Fibroblast of gingiva (primary cell): ENCODE measurements at places on chromosomes 7 and 10.
A peak's percentile ranks its signal among the peaks of the same experiment; 100 is the strongest.

DNA sequence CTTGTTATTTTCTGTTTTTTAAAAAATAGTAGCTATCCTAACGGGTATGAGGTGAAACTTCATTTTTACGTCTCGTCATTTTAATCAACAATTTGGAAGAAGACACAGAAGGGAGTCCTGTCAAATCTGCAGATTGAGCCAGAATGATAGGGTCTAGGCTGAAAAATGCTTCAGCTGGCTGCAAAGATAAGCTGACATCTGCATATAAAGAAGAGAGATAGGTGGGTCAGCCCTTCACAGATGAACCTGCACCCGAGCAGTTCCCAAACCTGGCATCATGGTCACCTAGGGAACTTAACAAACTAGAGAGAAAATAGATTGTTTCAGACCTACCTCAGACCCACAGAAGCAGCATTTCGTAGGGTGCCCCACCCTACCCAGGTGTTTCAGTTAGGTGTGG is 35.2 kb upstream of the BMPR1A start:
- no peak for DNase-seq

GRCh38 chr10:101716891-101717659 is 22.1 kb upstream of the FBXW4 start:
- DNase-seq = no peak

DNA sequence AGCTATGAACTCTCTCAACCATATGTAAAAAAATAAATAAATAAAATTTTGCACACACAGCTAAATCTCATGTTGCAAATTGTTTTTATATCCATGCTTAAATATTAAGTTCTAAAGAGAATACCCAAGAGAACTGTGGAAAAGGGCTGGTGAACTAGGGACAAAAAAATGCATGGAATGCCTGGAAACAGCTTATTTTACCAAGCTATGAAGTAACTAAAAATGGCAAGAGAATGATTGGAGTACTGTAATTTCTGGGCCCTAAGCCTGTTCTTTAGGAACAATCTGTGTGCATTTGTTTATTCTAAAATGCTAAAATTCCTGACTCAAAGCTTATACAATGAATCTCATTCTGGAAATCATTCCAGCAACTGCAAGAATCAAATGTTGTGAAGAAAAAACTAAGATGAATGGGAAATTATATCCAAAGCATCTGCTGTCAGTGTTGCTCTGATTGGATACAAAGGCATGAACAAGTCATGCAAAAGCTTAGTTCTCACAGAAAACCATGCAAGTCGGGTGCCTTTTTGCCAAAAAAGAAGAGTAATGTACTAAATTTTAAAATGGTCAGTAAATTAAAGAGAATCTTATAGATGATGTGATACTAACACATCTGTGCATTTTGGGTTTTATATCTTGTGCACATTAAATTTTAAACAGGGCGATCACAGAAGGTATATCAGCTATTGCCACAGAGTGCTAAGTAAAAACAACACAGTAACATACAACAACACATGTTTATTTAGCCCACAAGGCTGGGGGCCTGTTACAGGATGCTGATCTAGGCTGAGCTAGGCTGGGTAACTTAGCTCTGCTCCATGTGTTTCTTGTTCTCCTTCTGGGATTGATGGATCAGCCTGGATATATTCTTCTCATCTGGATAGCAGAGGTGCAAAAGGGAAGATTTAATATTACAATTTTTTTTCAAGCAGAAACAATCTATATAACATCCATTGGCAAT is 453.5 kb upstream of the SEMA3A start:
- peak; percentile 94 for DNase-seq

GRCh38 chr10:44895280-44895679 is 15.9 kb upstream of the TMEM72 start:
- no peak for DNase-seq
